Stimulated activated CD4-positive, alpha-beta T cell treated with anti-CD3 and anti-CD28 coated beads, Interleukin-2, amount 100 ng/mL, for 48 hours (primary cell): ENCODE measurements at places on chromosomes 6 and 20.

DNA sequence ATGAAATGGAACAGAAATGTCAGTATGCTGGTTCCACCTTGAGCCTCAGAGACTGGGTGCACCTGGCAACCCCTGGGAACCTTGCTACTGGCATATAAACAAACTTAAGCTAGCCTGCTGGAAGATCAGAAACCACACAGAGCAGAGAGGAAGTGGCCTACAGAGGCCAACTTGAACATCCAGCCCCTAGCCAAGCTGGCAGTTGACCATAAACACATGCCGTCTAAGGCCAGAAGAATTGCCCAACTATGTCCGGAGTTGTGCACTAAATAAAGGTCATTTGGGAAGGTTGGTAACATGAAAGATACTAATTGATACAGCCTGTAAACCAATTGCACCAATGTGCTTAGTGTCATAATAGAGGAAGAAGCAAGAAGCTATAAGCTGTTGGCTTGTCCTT is 266.6 kb upstream of the BTBD3 start:
- DNase-seq = no peak

DNA sequence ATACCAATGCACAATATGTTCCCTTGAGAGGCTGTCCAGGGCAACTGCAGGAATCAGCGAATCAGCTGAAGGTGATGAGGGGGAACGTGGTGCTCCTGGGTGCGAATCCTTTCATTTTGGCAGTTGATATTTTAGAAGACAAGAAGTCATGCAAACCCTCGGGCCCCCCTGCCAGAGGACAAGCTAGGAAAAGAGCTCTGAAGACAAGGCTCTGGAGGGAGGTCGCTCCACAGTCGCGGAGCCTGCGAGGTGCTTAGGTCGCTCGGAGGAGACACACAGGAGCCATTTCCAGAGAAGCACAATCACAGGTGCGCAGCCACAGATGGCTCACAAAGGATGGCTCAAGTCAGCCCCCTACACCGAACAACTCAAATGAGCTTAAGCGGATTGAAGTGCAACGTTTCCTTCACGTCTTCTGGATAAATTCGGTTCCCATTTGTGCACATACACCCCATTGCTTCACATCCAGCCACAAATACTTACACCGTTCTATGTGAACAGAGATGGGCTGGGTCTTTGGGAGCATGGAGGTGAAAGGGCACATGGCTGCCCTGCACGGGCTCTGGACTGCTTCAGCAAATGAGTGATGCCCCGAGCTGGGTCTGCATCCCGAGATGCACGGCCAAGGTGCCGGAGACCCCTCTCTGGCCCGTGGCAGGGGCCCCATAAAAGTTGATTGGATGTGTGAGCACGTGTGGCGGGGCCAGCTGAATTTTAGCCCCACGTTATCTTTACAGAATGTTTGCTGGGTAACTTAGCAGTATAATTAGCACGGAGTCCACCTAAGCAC is 286.3 kb downstream of the TAF4 start:
- DNase-seq = no peak

DNA sequence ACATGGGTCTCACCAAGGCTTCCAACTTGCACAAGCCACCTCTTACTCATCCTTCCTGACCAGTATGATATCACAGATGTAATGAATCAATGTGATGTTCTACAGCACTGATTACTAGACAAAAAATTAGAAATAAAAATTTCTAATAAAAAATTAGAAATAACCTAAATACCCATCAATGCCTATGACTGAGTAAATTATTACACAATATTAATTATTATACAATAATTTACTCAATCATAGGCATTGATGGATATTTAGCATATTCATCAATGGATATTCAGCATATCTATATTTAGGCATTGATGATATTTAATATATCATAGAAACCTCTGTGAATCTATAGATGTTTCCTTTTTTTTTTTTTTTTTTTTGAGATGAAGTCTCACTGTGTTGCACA is 43.2 kb upstream of the MBOAT1 start:
- no peak for DNase-seq

DNA sequence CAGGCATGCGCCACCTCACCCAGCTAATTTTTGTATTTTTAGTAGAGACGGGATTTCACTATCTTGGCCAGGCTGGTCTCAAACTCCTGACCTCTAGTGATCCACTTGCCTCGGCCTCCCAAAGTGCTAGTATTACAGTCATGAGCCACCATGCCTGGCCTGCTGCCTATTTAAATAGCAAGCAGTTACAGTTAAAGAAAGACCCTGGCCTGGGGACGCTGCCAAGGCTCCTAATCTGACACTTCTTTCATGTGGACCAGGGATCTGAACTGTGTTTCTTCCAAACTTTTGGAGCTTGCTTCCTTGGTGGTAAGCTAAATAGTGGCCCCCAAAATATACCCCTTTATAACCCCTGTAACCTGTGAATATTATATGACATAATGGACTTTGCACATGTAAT is 15.3 kb downstream of the PPARD start:
- DNase-seq = no peak

GRCh38 chr6:71446470-71446869 is 157.9 kb downstream of the OGFRL1 start:
- no peak for DNase-seq

- DNase-seq = no peak
Observed at GRCh38 chr6:53744321-53744720, 50.5 kb upstream of the LRRC1 start.

DNA sequence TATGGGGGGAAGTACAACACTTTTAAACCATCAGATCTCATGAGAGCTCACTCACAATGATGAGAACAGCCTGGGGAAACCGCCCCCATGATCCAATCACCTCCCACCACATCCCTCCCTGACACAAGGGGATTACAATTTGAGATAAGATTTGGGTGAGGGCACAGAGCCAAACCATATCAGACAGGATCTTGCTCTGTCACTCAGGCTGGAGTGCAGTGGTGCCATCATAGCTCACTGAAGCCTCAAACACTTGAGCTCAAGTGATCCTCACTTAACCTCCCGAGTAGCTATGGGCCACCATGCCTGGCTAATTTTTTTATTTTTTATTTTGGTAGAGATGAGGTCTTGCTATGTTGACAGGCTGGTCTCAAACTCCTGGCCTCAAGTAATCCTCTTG is 5.1 kb upstream of the IYD start:
- no peak for DNase-seq

- no peak for DNase-seq
Observed at GRCh38 chr6:167915139-167915538, 82.3 kb upstream of the KIF25 start.

- no peak for DNase-seq
Observed at GRCh38 chr6:11653028-11653583, 115.6 kb downstream of the TMEM170B start.

DNA sequence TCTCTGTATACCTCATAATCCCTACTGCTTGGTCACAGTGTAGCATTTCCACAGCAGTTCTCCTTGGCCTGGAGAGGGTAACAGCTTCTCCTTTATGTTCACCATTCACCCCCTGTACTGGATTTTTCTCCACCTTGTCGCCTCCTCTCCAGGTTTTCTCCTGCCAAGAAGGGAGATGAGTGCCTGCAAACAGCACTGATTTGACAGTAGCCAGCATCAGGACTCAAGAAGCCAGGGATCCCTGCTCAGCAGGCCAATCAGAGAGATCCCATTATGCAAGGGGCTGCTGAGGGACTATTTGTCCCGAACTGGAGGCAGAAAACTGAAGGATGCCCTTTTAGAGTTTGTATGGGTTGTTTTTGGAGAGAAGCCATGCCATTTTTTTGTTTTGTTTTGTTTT is 68.6 kb upstream of the RIPOR2 start:
- DNase-seq = no peak

DNA sequence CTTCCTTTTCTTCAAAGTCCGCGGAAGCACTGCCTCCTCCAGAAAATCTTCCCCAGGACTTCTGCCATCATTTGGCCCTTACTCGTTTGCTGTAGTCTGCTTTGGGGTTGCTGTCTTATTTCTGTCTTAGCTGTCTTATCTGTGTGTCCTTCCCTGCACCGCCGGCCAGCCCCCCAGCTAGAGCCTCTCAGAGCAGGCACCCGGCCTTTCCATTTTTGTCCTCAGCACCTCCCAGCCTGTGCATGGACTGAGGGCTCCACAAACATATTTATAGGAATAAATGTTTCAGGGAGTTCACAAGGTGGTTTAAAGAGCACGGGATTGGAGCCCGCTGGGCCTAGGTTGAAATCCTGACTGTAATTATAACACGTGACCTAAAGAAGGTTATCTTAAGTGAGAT is 8.1 kb downstream of the GLP1R start:
- DNase-seq = no peak

- DNase-seq = no peak
Observed at GRCh38 chr6:40532349-40533000, 54.7 kb downstream of the LRFN2 start.

GRCh38 chr6:121426686-121427085 is 8.8 kb upstream of the GJA1 start:
- no peak for DNase-seq

- DNase-seq = no peak
Observed at GRCh38 chr6:22600059-22600458, 30.7 kb downstream of the HDGFL1 start.

- no peak for DNase-seq
Observed at GRCh38 chr6:21332660-21333059, 260.9 kb upstream of the SOX4 start.

- DNase-seq = no peak
Observed at GRCh38 chr6:106080763-106081095, 5.4 kb upstream of the PRDM1 start.

DNA sequence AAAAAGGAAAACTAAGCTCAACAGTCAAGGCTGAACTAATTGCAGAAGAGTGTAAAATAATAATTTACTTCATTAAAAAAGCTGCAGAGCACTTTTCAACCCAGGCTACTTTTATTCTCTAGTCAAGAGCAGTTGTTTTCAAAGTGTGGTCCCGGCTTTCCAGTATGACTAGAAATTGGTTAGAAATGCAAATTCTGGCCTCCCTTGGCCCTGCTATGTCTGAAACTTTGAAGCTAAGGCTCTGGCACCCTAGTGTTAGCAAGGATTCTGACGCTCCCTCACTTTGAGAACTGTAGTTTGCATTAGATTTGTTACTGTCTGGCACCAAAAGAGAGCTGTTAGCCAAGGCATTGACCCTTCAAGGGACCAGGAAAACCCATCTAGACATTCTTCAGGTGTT is 9.5 kb upstream of the NXT1 start:
- DNase-seq = no peak

- no peak for DNase-seq
Observed at GRCh38 chr6:93266116-93266817, 153.1 kb downstream of the EPHA7 start.

- peak; percentile 52 for DNase-seq
Observed at GRCh38 chr6:11732036-11732631, 46.5 kb downstream of the ADTRP start.

- DNase-seq = no peak
Observed at GRCh38 chr6:60952500-60952899, 1333.5 kb downstream of the KHDRBS2 start.

GRCh38 chr6:79801362-79801761 is 146.0 kb downstream of the ELOVL4 start:
- DNase-seq = no peak

DNA sequence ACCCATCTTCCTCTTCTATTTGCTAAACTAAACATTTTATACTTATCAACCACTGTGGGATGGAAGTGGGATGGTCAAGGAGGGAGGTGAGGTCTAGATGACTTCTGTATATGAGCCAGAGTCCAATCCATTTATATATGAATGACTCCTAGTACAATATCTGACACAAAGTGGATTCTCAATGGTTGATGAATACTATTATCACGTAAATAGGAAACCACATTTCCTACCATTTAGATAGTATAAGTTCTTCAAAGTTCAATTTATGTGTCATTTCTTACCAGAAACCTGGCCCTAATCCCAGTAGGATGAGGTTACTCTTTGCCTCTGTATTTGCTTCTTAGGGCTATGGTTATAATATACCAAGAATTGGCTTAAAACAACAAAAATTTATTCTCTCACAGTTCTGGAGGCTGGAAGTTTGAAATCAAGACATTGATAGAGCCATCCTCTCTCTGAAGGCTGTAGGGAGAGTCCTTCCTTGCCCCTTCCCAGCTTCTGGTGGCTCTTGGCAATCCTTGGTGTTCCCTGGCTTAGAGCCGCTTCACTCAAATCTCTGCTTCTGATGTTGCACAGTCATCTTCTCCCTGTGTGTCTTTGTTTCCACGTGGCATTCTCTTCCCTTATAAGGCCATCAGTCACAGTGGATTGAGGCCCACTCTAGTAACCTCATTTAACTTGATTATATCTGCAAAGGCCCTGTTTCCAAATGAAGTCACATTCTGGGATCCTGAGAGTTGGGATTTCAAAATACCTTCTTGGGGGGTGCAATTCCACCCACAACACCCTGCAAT is 41.0 kb upstream of the RAB23 start:
- no peak for DNase-seq

- no peak for DNase-seq
Observed at GRCh38 chr6:317060-317447, 24.8 kb downstream of the DUSP22 start.

DNA sequence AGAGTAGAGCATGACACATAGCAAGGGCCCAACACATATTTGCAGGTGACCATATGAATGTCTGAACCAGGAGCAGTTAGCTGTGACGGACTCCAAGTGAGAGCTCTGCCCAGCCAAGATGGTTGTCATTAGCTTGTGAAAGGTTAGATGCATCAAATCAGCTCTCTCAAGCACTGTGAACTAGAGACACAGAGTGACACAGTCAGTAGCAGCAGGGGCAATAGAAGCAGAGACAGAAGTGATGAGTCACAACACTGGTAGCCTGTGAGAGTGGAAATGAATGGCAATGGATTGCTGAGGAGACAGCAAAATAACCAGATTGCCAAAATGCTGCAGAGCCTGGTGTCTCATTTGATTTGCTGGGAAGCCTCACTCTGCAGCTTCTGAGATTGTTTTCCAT is 558.9 kb downstream of the PKHD1 start:
- no peak for DNase-seq

DNA sequence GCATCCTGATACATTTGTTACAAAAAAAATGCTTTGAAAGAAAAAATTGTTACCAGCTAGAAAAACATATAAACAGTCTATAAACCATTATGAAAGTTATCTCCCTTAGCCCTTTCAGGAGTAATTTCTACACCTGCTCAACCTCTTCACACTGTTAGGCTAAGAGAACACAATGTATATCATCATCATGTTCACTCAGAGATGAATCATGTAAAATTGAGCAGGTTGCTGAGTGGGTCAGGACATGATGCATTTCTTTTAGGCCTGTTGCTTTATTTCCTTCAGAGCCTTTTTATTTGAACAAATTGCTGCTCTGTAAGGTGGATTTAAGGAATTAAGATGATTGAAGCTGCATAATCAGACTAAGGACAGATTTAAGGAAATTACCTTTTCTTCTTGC is 531.3 kb upstream of the MAN1A1 start:
- no peak for DNase-seq

GRCh38 chr6:33455051-33455450 is 675 bp downstream of the ZBTB9 start:
- DNase-seq = no peak

DNA sequence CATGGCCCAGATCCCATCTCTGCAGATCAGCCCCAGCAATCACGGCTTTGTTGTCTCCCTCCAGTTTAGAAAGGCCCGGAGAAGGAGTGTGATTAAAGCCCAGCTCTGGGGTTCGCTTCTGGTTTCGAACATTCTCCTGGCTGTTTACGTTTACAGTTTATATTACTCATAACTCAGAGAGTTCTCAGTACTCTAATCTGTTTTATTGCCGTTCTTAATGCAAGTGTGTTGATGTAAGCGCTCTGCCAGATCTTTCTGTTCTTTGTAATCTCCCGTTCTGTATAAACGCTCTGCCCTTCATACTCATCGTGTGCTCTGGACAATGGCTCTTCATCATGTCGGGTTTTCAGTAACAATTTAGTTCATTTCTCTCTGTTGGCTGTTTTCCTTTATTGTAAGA is 118.0 kb upstream of the PRND start:
- DNase-seq = no peak

GRCh38 chr6:146149770-146150169 is 120.9 kb downstream of the GRM1 start:
- no peak for DNase-seq
